ENCODE measurements at places on chromosomes 6 and 20.

- no peak for DNase-seq
These were observed 45.9 kb upstream of the PXDC1 start for GRCh38 chr6:3797231-3798054.

- DNase-seq: no peak
These were observed 120.2 kb upstream of the RAB32 start for GRCh38 chr6:146423452-146423851.

GRCh38 chr6:75488033-75488432 is 5.6 kb downstream of the FILIP1 start:
- DNase-seq: no peak

GRCh38 chr6:17418281-17419188 is 25.1 kb downstream of the CAP2 start:
- DNase-seq: no peak

- no peak for DNase-seq
These were observed 157.7 kb upstream of the MMS22L start for GRCh38 chr6:97440590-97441176.

DNA sequence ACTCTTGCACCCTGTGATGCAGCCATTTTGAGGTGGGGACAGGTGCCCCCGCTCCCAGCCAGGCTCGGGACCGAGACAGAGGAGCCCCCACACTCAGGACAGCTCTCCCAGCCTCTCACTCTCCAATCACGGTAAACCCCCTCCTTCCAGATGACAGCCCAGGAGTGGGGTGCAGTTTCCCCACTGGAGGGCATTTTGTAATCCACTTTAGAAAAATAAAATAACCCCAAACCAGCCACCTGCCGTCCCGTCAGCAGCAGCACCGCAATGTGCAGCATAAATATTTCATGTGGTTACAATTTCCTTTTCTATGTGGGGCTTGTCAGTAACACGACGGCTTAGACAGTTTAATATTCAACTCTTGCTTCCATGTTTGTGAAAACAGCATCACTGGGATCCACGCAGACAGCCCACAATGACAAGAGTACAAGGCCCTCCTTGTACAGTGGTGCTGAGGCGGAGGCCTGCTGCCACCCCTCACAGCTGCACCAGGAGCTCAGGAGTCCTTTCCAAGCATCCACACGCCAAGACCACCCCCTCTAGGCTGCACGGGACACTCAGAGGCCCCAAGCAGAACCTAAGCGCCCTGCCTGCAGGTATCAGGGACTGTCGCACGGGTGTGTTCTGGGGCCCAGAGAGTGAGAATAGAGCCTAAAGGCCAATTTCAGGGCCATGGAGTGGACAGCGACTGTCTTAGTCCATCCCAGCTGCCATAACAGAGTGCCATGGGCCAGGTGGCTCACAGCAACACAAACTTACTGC is 116.7 kb downstream of the JPH2 start:
- peak; percentile 14 for DNase-seq

All from stimulated activated CD4-positive, alpha-beta T cell treated with anti-CD3 and anti-CD28 coated beads, Interleukin-1b, Interleukin-23, amount 100 ng/mL, for 1 hour (primary cell).